T-helper 17 cell (primary cell): ENCODE measurements at places on chromosomes 5 and 9.

GRCh38 chr9:12922224-12922866 lies 147.5 kb downstream of the LURAP1L start:
- DNase-seq, result no peak

DNA sequence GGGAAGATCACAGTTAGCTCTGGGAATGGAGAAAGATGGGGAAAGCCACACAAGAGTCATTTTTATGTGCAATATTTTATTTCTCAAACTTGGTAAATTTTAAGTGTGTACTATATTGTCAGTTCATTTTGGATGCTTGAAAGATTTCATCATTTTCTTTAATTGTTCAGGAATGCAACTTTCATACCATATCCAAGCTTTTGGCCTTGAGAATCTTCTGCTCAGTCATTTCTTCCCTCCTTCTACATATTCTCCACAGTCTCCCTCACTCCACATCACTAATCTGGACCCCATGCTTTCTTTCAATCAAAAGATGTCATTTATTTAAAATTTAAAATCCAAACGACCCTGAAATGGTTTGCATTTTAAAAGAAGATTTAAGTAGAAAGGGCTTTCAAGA lies 135.4 kb downstream of the FAM114A2 start:
- no peak for DNase-seq

- no peak for DNase-seq
These were observed 127.5 kb upstream of the RETREG1 start for GRCh38 chr5:16744164-16744880.

- no peak for DNase-seq
These were observed 254.7 kb downstream of the NR3C1 start for GRCh38 chr5:143148771-143149170.

DNA sequence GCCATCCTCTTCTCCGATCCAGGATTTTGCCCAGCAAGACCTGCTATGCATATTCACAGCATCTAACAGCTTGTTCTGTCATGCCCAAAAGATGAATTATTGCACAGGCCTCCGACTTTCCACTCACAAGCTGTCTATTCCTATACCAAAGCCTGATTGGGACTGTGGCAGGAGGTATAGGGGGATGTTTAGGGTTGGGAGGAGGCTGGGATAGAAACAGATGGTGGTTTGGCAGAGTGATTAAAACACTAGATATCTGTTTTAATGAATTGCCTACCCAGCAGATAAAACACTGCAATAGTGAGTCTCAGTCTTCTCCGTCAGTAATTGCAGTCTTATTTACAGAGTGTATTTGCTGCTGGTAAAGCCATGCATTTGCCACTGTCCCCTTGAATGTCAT lies 215.3 kb downstream of the TLR4 start:
- DNase-seq, result no peak

- no peak for DNase-seq
These were observed 2.1 kb upstream of the TTLL11 start for GRCh38 chr9:122095010-122095767.

GRCh38 chr5:143219696-143220095 lies 183.8 kb downstream of the NR3C1 start:
- no peak for DNase-seq

- no peak for DNase-seq
These were observed 151.1 kb upstream of the MPDZ start for GRCh38 chr9:13430368-13431221.

DNA sequence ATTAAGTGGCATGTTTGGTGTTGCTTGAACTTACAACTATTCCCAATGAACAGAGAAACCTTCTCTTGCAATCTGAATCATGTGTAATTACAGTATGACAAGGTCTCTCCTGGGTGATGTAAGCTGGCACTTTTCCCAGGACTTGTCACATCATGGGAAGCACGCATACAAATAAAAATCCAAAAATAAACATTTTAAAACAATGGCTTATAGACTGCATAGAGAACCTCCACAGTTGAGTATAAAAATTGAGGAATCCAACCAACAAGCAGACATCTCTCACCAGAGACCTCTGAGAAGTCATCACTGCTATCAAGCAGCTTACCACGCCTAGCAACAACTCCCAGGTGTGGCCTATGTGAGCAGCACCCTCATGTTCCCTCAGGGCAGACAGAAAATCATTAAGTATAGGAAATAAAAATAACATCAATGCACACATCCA lies 3.9 kb downstream of the MLLT3 start:
- DNase-seq, result no peak

GRCh38 chr5:157359356-157360055 lies 93.6 kb downstream of the CYFIP2 start:
- no peak for DNase-seq

DNA sequence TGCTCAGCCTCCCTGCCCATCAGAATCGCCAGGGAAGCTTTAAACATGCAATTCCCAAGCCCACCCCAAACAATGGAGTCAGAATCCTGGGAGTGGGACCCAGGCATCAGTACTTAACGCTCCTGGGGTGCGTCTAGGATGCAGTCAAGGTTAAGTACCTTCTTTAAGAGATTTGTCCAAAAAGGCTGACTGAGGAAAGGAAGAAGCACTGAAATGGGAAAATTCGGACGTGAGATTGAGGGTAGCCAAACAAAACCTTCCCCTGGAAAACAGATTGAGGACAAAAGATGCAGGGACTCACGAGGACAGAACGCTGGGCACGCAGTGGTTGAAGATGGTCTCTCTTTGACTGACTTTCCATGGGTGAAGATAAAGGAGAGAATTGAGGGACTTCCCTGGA lies 143.5 kb downstream of the MTX3 start:
- no peak for DNase-seq

DNA sequence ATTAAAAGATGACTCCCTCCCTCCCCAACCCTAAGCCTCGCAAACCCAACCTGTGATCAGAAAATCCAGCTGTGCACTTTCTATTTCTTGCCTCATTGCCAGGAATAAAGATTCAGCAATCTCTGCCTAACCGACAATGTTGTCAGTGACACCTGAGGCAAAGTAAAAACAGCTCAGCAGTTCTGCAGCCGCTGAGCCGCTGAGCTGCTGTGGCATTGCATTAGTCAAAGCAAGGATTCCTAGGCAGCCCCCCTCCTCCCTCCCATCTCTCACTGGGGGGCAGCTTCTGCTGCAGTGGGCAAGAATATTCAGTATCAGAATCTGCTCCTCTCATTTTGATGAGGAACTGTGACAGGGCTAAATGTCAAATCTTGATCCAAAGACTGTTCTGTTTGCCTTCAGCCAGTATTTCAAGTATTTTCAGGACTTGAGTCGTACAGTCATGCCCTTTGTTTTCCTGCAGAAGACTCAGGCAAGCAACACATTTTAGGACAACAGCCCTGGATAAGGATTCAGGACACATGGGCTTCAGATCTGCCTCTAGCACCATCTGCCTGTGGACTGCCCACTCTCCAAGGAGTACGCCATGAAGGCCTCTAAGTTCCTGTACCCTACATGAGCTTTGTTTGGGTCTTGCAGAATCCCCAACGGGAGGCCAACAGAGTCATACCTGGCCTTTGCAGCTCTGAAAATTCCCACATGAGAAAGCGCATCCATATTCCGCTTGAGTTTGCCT lies 41.1 kb upstream of the DAP start:
- no peak for DNase-seq
